T-helper 1 cell (primary cell): ENCODE measurements at places on chromosomes 3 and 15.

DNA sequence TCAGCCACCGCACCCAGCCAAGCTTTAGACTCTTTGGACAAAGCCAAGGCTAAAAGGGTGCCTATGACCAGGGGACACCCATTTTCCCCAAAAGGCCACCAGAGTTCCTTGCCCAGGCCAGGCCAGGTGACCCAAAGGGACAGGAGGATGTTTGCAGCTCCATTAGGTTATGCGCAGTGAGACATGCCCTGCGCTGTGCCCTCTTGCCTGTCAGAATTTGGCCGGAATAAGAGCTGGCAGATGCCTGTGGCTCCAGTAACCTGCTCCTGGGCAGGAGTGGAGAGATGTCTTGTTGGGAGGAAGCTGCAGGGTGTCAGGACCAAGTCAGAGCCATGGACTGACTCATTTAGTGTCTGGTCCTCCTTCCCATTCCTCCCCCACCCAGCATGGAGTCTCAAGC lies 20.5 kb downstream of the DNASE1L3 start:
- DNase-seq = no peak

GRCh38 chr3:140384028-140384771 lies 293.7 kb upstream of the TRIM42 start:
- no peak for DNase-seq

DNA sequence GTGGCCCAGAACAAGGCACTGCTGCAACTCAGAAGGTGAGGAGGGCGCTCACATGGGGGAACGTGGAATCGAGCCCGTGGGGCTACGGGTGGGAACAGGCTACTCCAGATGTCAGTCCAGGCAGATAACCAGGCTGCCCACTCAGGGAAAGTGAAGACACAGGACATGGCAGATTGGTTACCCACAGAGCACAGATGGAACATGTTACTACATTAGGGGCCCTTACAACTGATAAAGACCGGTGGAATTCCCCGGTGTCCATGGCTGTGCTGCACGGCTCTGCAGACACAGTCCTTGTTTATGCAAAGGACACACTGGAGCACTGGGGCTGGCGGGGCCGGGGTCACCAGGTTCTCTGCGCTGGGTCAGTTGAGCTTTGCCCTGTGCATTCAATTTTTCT lies 36.9 kb downstream of the PCSK6 start:
- DNase-seq = no peak

GRCh38 chr3:8416965-8417364 lies 84.7 kb upstream of the LMCD1 start:
- no peak for DNase-seq

DNA sequence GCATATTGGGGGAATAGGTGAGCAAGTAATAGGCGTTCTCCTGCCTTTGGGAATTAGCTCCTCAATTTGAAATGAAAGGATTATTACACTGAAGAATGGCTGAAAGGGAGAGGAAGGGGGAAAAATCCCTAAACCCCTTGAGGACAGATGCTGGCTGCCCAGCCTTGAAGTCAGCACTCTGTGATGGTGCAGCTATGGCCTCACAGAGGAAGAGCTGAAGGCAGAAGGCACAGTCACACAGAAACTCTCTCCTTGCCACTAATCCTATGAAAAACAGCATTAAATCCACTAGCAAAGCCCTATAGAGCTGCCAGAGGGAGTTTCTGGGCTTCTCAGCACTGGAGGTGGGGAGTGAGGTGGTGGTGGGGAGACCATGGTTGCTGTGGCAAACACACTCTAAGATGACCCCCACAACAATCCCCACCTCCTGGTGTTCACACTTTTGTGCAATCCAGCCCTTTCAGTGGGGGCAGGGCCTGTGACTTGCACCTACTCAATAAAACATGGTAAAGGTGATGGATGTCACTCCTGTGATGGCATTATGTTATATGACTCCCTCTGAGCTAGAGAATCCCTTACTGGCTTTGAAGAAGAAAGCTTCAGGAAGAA lies 101.2 kb downstream of the RFTN1 start:
- no peak for DNase-seq

DNA sequence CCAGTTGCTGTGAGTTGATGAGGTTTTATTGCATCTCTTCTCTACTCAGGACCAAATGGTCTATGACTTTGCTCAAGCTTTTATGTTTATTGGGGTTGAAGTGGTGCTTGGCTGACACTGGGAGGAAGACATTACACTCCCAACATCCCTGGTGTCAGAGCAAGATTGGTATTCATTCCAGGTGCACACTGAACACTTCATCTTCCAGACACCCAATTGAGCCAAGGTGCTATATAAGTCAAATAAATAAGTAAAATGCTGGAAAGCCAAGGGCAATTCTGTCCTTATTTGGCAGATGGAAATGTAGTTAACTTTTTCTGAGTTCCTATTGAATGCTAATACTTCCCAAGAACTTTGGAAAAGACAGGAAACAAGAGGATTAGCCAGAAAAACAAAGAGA lies 53.2 kb upstream of the CDV3 start:
- DNase-seq = no peak

DNA sequence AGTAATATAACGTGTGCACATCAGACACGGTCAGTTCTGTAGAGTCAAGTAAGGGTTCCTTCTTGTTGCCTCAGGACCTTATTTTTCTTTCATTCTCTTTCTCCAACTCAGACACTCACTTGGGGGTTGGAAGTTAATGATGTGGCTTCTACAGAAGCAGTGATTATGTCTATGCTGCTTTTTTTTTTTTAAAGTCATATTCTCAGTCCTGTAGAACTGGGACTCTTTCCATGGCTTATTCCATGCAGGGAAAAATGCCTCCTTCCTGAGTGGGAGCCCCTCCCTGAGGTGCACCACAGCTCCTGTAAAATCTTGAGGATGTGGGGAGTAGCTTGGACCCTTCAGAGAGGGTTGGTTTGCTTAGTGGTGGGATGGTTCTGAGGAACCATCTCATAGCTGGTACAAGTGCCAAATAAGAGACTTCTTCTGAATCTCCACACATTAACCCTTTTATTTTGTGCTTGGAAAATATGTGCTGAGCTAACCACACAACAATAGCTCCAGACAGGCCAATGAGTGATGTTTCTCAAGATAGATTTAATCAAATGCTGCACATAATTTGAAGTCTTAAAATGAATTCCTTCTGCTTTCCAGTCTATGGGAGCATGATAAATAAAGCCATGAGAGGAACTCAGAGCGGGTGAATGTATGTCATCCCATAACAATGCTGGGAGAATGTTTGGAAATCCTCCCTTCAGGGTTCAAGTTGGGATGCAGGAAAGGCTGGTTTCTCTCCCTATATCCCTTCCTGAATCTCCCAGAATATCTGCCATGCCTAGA lies 23.3 kb upstream of the FSTL1 start:
- DNase-seq = no peak

- DNase-seq = no peak
Measured at GRCh38 chr3:53242642-53243041, 13.2 kb downstream of the TKT start.

- no peak for DNase-seq
Measured at GRCh38 chr15:80556694-80557367, 138.3 kb upstream of the ABHD17C start.

DNA sequence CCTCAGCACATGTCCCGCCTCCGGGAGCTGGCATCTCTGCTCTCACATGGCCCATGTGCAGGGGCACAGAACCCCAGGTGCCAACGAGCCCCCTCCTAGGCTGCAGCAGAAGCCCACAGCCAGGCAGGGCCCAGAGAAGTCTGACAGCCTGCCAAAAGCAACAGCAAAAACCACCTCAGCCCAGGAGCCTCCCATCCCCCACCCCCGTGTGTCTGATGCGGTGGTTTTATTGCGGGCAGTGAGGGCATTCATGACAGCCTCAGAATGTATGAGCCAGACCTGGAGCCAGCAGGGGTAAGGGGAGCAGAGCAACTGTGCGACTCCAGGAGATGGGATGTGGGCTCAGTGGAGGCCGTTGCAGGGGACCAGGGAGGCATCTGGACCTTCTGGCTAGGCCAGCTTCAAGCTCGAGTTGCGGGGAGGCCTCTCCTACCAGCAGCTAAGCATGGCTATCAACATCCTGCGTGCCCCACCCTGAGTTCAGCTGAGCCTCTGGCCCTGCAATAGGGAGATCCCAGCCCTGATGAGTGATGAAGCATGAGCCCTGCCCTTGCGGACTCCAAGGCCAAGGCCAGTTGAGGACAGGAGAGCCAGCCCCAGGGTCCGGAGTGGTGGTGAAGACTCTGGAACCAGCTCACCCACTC lies 52.5 kb downstream of the CYP11A1 start:
- no peak for DNase-seq

DNA sequence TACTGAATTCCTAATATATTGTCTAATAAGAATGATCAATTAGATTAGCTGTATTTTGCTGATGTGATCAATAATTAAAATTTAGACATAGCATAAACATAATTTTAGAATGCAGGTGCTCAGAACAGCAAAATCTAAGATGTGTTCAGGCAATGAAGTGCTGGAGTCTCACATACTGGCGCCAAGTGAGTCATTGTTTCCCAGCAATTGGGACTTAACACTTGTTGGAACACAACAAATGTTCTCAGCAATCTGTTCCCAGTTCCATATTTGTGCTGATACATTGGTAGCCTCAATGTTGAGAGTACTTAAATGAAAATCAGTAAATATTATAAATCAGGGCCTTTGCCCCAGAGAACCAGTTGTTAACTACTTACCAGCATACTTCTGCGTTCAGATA lies 619.0 kb downstream of the ROBO1 start:
- DNase-seq = no peak

DNA sequence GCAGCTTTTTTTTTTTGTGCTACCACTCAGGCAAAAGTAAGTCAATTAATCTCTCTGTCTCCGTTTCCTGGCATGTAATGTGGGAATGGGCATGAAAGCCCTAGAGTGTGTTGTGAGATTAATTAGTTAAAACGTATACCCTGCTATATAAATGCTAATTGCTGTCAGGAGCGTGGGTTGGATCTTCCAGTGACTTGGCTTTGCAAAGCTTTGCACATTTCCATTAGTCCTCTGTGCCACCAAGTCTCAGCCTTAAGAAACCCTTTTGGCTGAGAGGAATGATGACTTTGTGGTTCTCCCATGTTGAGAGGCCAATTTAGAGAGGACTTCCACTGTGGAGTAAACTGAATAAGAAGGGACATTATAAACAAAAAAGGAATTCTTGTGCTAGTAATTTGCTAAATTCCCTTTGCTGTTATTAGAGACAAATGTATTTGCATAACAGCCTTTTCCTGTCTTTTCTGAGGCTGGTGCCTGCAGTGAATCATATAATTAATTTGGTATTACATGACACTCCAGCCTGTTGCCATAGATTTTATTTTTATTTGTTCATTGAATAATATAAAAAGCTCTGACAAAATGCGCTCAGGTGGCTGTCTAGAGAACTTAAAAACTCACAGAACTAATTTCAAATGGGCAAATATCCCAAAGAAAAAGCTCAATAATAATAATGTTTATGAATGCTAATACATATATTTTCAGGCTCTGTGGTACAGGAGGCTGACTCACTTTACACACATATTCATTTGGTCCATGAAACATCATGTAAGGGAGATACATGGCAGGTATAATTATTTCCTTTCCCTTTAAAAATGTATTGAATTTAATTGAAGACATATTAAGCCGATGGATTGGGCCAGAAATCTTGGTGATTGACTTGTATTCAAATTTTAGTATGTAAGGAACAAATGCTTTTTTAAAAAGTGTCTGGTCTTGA lies 82.7 kb downstream of the IL1RAP start:
- no peak for DNase-seq

- DNase-seq = no peak
Measured at GRCh38 chr3:129619726-129620162, 13.3 kb upstream of the PLXND1 start.

DNA sequence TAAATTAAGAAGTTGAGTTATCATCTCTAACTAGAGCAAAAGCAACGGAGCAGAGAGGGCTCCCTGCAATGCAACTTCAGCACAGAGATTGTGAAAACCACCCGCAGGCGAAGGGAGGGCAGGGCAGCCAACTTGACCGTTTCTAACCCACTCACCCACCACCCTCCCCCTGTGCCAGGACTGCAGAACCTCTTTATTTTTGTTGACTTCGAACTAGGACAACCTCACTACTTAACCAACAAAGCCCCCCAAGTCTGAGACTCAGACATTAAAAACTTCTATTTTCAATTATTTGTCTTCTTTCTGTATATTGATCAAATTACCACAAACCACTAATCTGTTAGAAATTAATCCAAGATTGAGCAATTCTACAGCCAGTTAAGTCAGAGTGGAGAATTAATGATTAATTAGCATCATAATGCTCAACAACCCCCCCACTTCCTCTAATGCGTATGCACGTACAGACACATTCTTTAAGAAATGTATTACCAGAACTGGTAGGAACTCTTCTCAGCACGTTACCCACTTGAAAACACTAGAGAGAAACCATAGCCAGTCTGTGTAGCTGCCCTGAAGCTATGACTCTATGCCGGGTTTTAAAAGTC lies 2.0 kb downstream of the MGLL start:
- DNase-seq = no peak

DNA sequence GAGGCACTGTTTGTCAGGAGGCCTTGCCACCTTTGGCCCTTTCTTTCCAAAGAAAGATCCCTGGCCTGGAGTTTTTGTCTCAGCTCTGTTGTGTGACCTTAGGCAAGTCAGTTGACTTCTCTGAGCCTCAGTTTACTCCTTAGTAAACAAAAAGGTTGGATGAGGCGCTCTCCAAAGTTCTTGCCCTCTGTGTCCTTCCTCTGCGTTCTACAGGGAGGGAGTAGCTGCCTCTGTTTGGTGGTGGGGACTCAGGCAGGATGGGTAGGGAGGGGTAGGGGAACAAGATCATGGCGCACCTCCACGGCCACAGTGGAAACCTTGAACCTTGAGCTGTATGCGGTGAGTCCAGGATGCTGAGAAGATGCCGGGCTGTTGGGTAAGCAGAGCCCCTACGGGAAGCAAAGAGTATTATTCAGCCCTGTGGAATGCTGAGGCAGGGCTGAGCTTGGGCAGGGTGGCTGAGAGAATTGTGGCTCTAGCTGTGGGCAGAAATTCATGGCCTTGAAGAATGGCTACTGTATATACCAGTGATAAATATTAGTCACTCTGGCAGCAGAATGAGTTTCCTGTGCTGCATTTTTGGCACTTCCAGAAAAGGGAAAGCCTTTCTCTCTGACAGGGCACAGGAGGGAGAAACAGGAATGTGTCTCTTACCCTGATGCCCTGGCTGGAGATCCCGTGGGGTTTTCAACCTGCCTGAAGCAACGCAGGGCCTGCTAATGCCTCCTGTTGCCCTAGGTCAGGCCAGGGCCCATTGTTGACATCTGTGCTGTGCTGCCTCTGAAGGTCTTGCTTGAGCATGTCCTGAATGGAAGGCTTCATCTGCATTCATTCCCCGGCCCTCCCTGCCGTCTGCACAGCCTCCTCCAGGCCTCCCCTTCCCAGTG lies 39.9 kb downstream of the SMAD3 start:
- no peak for DNase-seq

DNA sequence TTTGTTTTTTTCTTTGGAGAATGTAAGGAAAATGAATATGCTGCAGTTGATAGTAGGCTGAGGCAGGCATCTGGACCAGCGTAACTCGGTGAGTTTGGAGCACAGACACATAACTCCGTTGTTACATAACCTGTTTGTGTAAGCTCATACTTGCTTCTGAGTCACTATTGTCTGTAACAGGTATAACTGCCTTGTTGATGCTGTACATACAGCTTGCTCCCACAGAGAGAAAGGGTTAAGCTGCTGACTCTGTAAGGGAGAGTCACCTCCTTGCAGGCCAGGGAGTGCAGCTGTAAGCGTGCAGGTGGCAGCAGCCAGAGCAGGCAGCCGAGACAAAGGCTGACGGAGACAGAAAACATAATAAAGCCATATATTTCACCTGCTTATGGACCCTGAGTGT lies 20.4 kb downstream of the RETNLB start:
- DNase-seq = no peak
